Mammary epithelial cell (primary cell): ENCODE measurements at places on chromosomes 12 and 14. TPM values are rescaled to one million over a fixed set of nuclear protein-coding genes. Genes with fewer than 3 reads are reported as not detected.

LAG3 gene
- 0.35 and 1.3 TPM in 2 replicates for total RNA-seq

HELB gene
- total RNA-seq = 5.0 TPM

PARPBP gene
- total RNA-seq = 6.6 and 10.2 TPM in 2 replicates

DNA sequence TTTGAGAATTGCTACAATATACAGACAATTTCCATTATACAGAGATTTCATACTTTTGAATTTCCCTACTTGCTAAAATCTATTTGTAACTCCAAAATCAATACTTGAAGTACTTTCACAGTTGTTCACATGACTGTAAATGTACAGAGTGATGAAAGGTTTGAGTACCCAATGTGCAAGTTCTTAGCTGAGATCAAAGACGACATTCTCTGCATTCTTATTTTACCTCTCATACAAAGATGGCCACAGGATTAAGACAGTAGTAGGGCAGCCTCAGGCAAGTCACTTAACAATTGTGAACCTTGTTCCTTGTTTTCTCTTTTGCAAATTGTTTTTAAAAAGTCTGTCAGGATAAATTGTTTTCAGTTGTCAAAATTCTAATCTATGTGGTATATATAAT lies 255.9 kb upstream of the KITLG start:
- peak; percentile 69 for DNase-seq

DNA sequence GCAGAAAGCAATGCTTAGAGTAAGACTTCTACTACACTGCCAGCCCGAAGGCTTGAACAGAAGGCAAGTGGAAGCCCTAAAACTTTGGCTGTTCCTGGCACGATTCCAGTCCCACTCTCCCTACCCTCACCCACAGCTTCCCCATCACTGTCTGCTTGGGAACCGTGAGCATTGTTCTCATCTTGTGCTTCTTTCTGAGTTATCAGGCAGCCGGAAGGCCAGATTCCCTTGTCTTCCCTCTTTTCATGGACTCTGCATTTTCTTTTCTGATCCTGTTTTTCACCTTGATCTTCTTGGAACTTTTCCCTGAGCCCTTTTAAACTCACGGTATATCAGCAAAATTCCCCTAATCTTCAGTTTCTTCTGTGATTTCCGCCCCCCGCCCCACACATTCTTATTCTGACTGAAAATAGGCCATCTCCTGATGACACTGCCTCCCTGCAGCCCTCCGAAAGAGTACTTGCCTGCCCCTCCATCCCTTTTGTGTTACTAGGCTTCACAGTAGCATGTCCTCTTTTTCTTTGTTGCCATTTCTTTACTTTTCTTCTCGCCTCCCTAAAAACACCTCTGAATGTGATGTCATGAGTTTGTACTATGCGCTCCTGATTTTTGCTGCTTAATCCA lies 29.9 kb downstream of the RCOR1 start:
- DNase-seq = no peak

DNA sequence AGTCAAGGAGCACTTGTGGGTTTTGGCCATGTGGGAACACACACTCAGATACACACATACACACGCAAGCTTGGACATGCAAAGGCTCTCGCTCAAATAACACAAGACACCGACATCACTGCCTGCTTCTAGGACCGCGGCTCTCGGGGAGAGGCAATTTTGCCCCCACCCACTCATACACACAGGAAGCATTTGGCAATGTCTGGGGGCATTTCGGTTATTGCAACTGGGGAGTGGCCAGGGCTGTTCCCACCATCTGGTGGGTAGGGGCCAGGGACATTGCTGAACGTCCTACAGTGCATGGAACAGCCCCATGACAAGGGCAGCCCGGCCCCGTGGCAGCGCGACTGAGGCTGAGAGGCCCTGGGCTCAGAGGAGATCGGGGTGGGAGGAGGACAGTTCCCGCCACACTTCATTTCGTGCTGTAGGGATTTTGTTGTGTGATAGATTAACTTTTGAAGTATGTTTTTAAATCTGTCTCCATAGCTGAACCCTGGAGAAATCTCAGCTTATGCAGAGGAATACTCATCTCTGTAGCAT lies 35.6 kb downstream of the RIMBP2 start:
- no peak for DNase-seq

DNA sequence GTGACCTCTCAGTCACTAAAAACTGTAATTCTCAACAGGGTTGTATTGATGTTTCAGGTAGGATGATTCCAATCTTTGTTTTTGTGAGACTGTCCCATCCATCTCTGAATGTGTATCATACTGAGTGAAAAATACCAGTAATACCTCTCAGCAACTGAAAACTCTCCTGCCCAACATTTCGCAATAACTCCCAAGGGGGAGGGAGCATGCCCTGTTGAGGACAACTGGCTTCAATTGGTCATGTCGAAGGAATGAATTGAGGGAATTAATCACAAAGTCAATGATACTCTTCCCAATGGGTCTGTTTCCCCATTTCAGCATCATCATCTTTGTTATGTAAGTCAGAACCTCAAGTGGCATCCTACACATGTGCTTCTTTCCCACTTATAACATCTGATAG lies 102.4 kb upstream of the E2F7 start:
- peak; percentile 18 for DNase-seq

DNA sequence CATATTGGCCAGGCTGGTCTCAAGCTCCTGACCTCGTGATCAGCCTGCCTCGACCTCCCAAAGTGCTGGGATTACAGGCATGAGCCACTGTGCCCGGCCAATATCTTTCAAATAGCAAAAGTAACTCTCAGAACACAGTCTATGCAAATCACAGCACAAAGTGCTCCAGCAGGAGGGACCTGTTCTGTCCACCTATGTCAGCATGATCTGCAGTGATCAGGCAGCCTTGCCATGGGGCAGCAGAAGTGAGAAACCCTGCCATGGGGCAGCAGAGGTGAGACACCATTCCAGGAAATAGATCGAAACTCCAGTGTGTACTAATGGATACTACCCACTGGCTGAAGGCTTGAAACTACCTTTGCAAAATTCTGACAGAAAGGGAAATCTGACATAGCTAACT lies 78.5 kb upstream of the EIF5 start:
- no peak for DNase-seq
